ENCODE measurements at places on chromosomes 2 and 18. TPM values are rescaled to one million over a fixed set of nuclear protein-coding genes. Genes with fewer than 3 reads are reported as not detected.
A peak's percentile ranks its signal among the peaks of the same experiment; 100 is the strongest.

TM4SF20 gene
- not detected for total RNA-seq

DNA sequence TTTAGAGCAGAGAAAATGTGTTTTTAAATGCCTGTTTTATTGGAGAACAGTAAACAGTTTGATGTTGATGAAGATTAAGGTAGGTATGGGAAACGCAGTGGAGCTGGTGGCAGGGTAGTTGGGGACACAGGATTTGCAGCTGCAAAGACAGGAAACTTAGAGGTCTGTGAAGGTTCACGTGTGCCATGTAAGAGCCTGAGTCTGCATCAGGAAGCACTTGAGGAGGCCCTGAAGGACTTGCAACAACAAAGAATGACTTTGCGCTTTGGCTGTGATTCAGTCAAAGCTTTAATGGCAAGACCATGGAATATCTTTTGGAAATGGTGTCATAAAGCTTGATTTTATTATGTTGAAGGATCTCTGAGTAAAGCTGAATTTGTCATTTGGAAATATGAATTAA, 347.6 kb upstream of the KCNJ3 start:
- no peak overlapping the region for H3K27ac ChIP-seq
- no peaks in the 10 kb centered on the region for H3K36me3 ChIP-seq
- H3K4me1 ChIP-seq, result no peaks in the 10 kb centered on the region
- H3K4me3 ChIP-seq, result no peak overlapping the region

GREB1L gene
- total RNA-seq, result not detected

STAM2 gene
- total RNA-seq, result 17.6 TPM

UBE2F gene
- 52.9 TPM for total RNA-seq

- no peak for DNase-seq
- peaks cover 73% of the 10 kb centered on the region for H3K4me1 ChIP-seq
- no peaks in the 10 kb centered on the region for H3K27me3 ChIP-seq
- H3K27ac ChIP-seq, result peak overlapping the region; percentile 43
- no peak overlapping the region for H3K4me3 ChIP-seq
Observed at GRCh38 chr18:79684787-79685186, 5.2 kb downstream of the CTDP1 start.

OBSL1 gene
- total RNA-seq, result 0.83 TPM

GRCh38 chr2:36296798-36297197, 58.8 kb upstream of the CRIM1 start:
- no peak for DNase-seq
- no peak overlapping the region for H3K27ac ChIP-seq
- H3K4me3 ChIP-seq, result no peak overlapping the region
- no peaks in the 10 kb centered on the region for H3K27me3 ChIP-seq
- peaks cover 2% of the 10 kb centered on the region for H3K4me1 ChIP-seq
- no peaks in the 10 kb centered on the region for H3K36me3 ChIP-seq

AGXT gene
- not detected for total RNA-seq

GRCh38 chr2:166458674-166459073, 35.4 kb downstream of the SCN7A start:
- no peak overlapping the region for H3K4me3 ChIP-seq
- no peak overlapping the region for H3K27ac ChIP-seq
- no peaks in the 10 kb centered on the region for H3K27me3 ChIP-seq
- no peaks in the 10 kb centered on the region for H3K4me1 ChIP-seq
- DNase-seq, result no peak

DNA sequence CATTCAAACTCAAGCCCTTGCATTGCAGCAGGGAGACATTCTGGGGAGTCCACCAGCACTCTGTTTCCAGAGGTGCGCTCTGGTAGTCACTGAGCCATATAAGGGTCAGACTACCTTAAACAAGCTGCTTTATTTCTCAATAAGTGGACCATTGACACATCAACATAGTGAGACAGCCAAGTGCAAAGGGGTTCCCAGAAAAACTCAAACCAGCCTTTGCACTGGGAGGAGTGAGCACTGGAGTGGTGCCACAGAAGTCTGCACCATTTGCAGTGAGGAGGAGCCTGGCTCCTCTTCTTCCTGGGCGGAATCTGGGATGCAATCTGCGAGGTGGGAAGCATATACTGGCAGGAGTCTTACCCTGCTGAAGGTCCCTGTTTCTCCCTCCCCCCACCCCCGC, 86.4 kb downstream of the OSR1 start:
- DNase-seq, result no peak
- no peak overlapping the region for H3K27ac ChIP-seq
- no peaks in the 10 kb centered on the region for H3K4me1 ChIP-seq
- H3K27me3 ChIP-seq, result no peaks in the 10 kb centered on the region
- H3K4me3 ChIP-seq, result no peak overlapping the region

GRCh38 chr2:225737556-225737955, 338.0 kb downstream of the NYAP2 start:
- DNase-seq, result no peak
- H3K36me3 ChIP-seq, result no peaks in the 10 kb centered on the region
- H3K27me3 ChIP-seq, result peaks cover 2% of the 10 kb centered on the region
- no peak overlapping the region for H3K27ac ChIP-seq
- H3K4me3 ChIP-seq, result no peak overlapping the region

- H3K4me1 ChIP-seq, result no peaks in the 10 kb centered on the region
- DNase-seq, result no peak
- H3K27ac ChIP-seq, result no peak overlapping the region
- H3K36me3 ChIP-seq, result no peaks in the 10 kb centered on the region
Observed at GRCh38 chr2:73022024-73022568, 49.4 kb downstream of the SFXN5 start.

GRCh38 chr2:224819075-224819474, 102.9 kb upstream of the CCDC195 start:
- H3K4me1 ChIP-seq, result peaks cover 10% of the 10 kb centered on the region
- H3K27ac ChIP-seq, result no peak overlapping the region
- H3K36me3 ChIP-seq, result peaks cover 58% of the 10 kb centered on the region
- H3K27me3 ChIP-seq, result no peaks in the 10 kb centered on the region
- no peak overlapping the region for H3K4me3 ChIP-seq
- no peak for DNase-seq

- H3K36me3 ChIP-seq, result peaks cover 2% of the 10 kb centered on the region
- peaks cover 7% of the 10 kb centered on the region for H3K4me1 ChIP-seq
- no peak for DNase-seq
- H3K27me3 ChIP-seq, result peaks cover 19% of the 10 kb centered on the region
- no peak overlapping the region for H3K4me3 ChIP-seq
- H3K27ac ChIP-seq, result no peak overlapping the region
Observed at GRCh38 chr2:62504657-62505056, 1.3 kb downstream of the TMEM17 start.

TXNDC2 gene
- total RNA-seq, result not detected

DNA sequence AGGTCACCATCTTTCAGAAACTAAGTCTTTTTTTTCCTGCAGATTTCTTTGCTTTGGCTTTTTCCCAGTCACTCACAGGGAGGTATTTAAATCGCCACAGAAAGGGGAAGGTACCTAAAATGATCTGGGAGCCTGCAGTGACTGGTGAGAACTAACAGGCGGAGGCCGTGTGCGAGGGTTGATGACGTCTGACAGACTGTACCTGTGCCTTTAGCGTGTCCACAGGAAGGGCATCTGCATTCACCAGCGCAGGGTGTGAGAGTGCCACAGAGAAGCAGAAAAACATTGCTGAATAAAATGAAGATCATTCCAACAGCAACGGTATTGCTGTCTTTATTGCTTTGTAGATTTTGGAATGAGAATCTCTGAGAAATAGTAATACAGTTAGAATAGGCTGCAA, 5.7 kb downstream of the CTDP1 start:
- H3K27ac ChIP-seq, result no peak overlapping the region
- DNase-seq, result peak; percentile 42
- H3K36me3 ChIP-seq, result peaks cover 17% of the 10 kb centered on the region
- H3K27me3 ChIP-seq, result no peaks in the 10 kb centered on the region
- H3K4me3 ChIP-seq, result no peak overlapping the region
- H3K4me1 ChIP-seq, result peaks cover 76% of the 10 kb centered on the region

GRCh38 chr2:236824836-236825235, 255.2 kb downstream of the ACKR3 start:
- no peaks in the 10 kb centered on the region for H3K27me3 ChIP-seq
- DNase-seq, result no peak
- H3K27ac ChIP-seq, result no peak overlapping the region
- H3K4me3 ChIP-seq, result no peak overlapping the region
- H3K4me1 ChIP-seq, result no peaks in the 10 kb centered on the region

- no peaks in the 10 kb centered on the region for H3K27me3 ChIP-seq
- H3K4me1 ChIP-seq, result peaks cover 70% of the 10 kb centered on the region
- peak; percentile 22 for DNase-seq
- no peak overlapping the region for H3K4me3 ChIP-seq
- H3K36me3 ChIP-seq, result peaks cover 3% of the 10 kb centered on the region
Observed at GRCh38 chr18:3058328-3059191, 45.6 kb upstream of the LPIN2 start.

- H3K4me1 ChIP-seq, result no peaks in the 10 kb centered on the region
- no peaks in the 10 kb centered on the region for H3K36me3 ChIP-seq
- no peak overlapping the region for H3K27ac ChIP-seq
- no peaks in the 10 kb centered on the region for H3K27me3 ChIP-seq
Observed at GRCh38 chr2:44679584-44679983, 261.9 kb upstream of the SIX3 start.

HNMT gene
- total RNA-seq, result not detected

- no peak overlapping the region for H3K4me3 ChIP-seq
- peaks cover 17% of the 10 kb centered on the region for H3K36me3 ChIP-seq
- H3K4me1 ChIP-seq, result peaks cover 21% of the 10 kb centered on the region
- no peak for DNase-seq
- H3K27me3 ChIP-seq, result no peaks in the 10 kb centered on the region
Observed at GRCh38 chr2:30492619-30493018, 45.6 kb downstream of the LCLAT1 start.

DNA sequence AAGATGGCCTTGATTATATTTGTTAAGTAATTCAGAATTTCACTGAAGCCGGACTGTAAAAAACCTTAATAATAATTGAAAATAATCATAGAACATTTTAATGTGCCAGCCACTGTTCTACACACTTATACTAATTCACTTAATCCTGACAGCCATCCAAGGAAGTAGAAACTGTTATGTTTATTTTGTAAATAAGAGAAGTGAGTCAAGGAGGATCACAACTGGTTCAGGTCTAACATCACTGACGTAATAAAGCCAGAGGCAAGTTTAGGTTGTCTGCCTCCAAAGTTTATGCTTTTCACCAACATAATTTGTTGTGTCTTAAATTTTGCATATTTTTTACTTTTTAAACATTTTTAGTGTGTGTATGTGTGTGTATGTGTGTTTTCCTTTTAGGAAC, 436.1 kb downstream of the LRRTM4 start:
- no peak for DNase-seq
- no peaks in the 10 kb centered on the region for H3K4me1 ChIP-seq
- no peak overlapping the region for H3K4me3 ChIP-seq
- H3K27ac ChIP-seq, result no peak overlapping the region

DNA sequence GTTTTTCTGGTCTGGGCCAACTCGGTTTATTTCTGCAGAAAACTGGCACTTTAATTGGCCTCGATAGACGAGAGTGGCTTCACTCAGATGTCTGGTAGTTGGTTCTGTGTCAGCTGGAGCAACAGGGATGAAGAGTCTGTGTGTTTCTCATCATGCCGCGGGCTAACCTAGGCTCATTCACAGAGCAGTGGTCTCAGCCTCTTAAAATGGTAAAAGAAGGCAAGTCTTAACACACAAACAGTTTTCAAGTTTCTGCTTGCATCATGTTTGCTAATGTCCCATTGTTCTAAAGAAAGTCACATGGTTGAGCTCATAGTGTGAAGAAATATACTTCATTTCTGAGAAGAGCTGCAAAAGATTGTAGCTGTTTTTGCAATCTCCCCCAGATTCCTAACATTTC, 37.5 kb upstream of the ANXA4 start:
- H3K36me3 ChIP-seq, result no peaks in the 10 kb centered on the region
- DNase-seq, result no peak
- H3K4me1 ChIP-seq, result peaks cover 3% of the 10 kb centered on the region
- no peak overlapping the region for H3K4me3 ChIP-seq
- H3K27ac ChIP-seq, result no peak overlapping the region

DNA sequence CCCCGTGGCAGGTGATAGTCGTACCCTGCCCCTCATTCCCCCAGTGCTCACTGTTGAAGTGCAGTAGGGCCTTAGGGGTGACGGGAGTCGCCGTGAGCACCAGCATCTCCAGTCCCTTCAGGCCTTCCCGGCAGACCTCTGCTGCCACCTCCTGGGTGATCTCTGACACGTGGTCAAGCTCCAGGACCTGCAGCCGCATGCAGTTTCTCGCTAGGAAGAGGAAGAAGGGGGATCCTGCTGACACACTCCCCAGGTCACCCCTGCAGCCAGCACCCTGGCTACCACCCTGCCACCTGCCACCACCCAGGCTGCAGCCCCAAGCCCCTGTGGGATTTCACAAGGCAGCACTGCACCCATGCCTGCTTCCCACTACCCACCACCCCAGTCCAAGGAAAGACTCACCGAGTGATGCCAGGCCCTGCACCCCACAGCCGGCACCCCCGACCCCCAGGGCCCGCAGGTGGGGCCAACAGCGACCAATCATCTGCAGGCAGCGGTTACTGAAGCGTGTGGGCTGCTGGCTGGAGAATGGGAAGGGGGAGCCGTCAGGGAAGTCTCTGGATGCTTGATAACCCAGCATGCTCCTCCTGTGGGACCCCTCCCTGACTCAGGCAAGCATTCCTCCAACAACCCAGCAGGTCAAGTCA, 23.8 kb downstream of the FBXO41 start:
- DNase-seq, result peak; percentile 17
- H3K27me3 ChIP-seq, result no peaks in the 10 kb centered on the region
- H3K27ac ChIP-seq, result no peak overlapping the region
- H3K4me1 ChIP-seq, result no peaks in the 10 kb centered on the region
- H3K36me3 ChIP-seq, result peaks cover 3% of the 10 kb centered on the region
- H3K4me3 ChIP-seq, result no peak overlapping the region

DNA sequence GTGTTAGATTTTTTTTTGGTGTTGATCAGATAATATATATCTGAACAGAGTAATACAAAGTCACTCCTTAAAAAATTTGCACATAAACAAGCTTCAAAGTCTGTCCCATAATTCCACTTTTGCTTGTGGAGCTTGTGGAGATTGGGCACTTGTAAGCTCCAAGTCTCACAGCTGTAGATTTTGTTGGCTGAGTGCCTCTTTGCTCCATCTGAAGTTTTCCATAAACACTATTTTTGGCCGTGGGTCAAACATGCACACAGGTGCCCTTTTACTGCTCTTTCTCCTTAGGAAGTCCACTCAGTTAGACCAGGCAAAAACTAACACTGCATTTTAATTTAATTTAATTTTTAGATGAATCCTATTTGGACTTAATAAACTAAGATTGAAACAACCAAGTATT, 3.6 kb upstream of the KCNJ13 start:
- no peak overlapping the region for H3K27ac ChIP-seq
- DNase-seq, result no peak

Data from activated CD4-positive, alpha-beta memory T cell treated with anti-CD3 and anti-CD28 coated beads for 36 hours (primary cell).